ENCODE measurements at places on chromosomes 3 and 15. TPM values are rescaled to one million over a fixed set of nuclear protein-coding genes. Genes with fewer than 3 reads are reported as not detected.

CFAP100 gene
- not detected for total RNA-seq

PLXND1 gene
- 358 TPM for total RNA-seq

SH3GL3 gene
- 0.62 TPM for total RNA-seq

SATB1 gene
- 37.2 TPM for total RNA-seq

GATM gene
- total RNA-seq: 31.9 TPM

THBS1 gene
- 270 TPM for total RNA-seq

All from aorta (tissue), 5 donors.